ENCODE measurements at places on chromosomes 12 and 14. TPM values are rescaled to one million over a fixed set of nuclear protein-coding genes. Genes with fewer than 3 reads are reported as not detected.
A peak's percentile ranks its signal among the peaks of the same experiment; 100 is the strongest.

Gene LRR1
- 9.9 TPM for total RNA-seq

GRCh38 chr12:43696154-43696553 lies 62.4 kb downstream of the PUS7L start:
- DNase-seq: no peak

DNA sequence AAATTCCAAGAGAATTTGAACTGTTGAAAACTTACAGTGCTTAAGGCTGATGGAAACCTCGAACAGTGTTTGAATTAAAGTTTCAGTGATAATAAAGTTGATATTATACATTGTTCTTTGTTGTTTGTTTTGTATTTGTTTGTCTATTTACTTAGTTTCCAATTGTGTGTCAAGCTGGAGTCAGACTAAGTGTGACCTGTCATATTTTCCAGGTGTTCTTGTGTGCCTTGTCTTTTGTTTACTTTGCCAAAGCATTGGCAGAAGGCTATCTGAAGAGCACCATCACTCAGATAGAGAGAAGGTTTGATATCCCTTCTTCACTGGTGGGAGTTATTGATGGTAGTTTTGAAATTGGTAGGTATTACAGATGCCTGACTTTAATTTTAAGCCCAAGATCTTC lies 6.0 kb downstream of the SLCO1C1 start:
- DNase-seq: no peak

GRCh38 chr12:41743835-41744234 lies 400.8 kb downstream of the GXYLT1 start:
- peak; percentile 37 for DNase-seq

- no peak for DNase-seq
Observed at GRCh38 chr14:22105624-22106006, 432.0 kb upstream of the OR4E1 start.

GRCh38 chr12:9449181-9449580 lies 158.5 kb downstream of the KLRB1 start:
- no peak for DNase-seq

DNA sequence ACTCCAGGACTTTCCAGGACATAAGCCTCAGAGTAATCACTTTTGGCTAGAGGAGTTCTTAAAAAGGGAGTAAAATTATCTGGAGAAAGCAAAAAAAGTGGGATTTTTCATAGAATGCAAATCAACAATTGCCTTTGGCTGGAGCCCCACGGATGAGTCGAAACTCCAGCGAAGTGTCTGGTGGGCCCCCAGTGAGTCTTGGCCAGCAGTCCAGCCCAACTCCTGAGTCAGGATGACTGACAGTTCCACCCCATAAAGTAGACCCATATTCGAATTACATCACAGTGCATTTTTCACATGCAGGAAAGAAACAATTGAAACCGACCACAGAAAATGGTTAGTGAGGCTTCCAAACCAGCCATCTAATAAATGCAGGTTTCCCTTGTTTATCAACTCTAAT lies 265.7 kb downstream of the BCL11B start:
- no peak for DNase-seq

Gene UBC
- 1,171 TPM for total RNA-seq

Gene TTC9
- 8.4 TPM for total RNA-seq

DNA sequence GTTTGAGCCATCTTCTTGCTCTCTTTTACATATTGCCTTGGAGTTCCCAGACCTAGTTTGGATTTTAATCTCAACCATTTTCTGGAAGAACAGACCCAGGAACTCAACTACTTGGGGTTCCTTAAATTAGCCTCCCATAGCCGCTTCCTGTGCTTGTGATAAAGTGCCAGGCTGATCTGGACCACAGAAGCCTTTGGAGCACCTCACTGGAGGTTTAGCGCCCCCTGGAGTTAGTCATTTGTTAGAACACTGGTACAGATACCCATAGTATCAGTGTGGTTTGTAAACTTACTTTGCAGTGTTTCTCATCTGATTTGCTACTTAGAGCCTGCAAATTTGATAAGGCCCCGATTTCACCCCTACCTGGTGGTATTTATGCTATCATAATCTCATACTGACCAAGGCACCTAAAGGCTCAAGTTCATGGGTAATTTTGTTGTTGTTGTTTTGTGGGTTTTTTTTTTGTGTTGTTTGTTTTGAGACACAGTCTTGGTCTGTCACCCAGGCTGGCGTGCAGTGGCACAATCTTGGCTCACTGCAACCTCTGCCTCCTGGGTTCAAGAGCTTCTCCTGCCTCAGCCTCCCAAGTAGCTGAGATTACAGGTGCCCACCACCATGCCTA lies 3.7 kb downstream of the UNC119B start:
- DNase-seq: peak; percentile 47

- DNase-seq: no peak
Observed at GRCh38 chr14:85191986-85192385, 338.0 kb upstream of the FLRT2 start.

Gene AVPR1A
- 0.05 TPM for total RNA-seq

DNA sequence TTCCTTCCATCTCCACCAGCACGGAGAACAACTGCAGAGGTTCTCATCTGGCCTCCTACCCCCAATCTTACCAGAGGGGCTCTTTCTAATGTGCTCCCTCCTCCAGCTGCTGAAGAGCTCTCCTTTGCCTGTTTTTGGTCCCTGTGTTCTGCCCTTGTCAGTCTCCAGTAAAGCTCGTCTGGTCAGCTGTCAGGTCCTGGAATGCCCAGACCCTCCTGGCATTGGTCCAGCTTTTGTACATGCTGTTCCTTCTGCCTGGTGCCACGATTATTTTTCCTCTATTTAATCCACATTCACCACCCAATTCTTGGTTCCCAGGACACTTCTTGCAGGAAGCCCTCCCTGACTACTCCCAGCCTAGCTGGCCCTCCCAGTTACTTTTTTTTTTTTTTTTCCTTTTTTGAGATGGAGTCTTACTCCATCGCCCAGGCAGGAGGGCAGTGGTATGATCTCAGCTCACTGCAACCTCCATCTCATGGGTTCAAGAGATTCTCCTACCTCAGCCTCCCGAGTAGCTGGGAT lies 6.5 kb downstream of the SLC8B1 start:
- no peak for DNase-seq

DNA sequence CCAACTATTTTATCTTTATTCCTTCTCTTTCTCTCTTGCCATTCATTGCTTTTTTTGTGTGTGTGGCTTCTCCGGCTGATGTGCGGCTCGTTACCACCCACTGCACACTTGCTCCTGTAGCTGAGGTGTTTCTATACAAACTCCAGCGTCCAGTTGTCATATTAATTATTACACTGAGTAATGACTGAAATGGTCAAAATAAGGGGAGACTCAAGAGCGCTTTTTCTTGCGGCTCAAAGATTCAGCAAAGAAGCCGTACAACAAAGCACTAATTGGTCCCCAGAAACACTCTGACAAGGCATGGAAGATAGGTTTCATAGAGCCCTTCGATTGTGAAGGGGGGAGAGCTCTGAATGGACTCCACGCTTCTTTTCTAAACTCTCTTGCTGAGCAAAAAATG lies 5.6 kb upstream of the ASCL1 start:
- no peak for DNase-seq

DNA sequence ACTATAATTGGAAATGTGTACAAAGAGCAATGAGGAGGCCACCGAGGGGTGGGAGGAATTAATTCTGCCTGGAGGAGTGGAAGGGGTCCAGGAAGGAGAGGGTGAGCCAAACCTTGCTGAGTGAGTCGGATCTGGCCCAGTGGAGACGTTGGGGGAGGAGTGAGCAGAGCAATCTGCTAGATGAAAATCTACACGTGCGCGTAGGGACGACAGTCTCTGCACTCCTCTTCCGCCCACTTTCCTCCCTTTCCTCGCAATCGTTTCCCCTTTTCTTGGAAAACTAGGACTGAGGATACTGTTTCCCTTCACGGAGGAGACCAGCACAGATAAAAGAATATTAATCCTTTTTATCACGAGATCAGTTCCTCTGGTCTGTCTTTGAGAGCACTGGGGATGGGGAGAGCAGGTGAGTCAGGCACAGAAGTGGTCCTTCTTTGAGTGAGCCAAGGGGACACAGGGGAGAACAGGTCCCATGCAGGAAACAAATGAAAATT lies 2.9 kb upstream of the NAB2 start:
- peak; percentile 44 for DNase-seq

DNA sequence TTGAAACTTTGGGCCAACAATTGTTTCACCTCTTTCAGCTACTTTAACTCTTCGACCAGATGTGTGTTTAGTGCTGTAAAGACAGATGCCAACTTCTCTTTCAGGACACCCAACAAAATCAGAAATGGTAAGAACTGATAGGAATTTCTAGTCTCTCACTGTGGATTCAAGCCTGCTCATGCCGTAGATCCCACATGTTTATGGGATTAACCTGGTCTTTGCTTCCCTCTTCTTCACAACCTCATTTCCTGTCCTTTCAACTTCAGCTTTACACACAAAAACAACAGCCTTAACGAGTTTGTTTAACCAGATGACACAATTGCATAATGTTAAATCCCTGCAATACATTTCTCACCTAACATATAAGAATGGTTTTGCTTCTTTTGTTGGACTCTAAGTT lies 1031.9 kb upstream of the LRFN5 start:
- no peak for DNase-seq

DNA sequence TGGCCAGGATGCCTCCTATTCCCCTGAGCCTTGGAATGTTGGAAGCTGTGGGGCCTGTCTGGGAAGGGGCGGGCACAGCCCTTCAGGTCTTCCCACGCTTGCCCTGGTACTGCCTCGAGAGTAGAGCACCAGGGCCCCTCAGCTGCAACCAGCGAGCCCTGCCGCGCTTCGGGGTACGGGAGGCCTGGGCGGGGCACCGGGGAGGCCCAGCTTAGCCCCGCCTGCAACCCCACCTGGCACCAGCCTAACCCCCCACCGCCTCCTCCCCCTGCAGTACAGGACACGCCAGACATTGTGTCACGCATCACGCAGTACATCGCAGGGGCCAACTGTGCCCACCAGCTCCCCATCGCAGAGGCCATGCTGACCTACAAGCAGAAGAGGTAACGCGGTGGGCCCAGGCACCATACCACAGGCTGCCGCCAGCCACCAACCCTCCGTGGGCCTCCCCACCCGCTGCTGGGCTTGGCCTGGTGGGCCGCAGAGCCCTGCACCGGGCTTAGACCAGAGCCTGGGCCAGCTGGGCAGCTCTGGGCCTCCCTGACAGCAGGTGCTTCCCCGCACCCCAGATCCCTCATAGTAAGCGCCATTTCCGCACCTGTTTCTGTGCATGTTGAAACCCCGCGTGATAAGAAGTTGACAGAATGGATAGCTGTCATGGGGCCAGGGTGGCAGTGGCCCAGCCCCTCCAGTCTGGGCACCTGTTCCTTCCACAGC lies 13.6 kb upstream of the TEX22 start:
- no peak for DNase-seq

- no peak for DNase-seq
Observed at GRCh38 chr12:52396656-52397055, 9.5 kb downstream of the KRT82 start.

DNA sequence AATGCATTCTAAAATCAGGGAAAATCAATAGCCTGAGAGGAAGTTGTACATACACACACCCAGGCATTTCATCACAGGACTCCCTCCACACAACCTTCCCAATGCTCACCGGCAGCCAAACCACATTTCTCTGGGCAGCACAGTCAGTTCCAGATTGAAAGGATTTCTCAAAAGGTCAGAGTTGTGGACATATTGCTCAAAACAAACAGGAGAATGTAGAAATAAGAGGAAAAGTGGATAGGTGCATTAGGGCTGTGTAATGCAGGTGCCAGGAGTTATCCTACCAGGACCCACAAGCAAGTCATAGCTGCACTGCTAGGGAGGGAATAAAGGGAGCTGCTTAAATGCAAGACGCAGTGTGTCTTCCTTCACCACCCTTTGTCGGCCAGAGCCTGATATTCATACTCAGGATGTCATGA lies 62.9 kb downstream of the GCH1 start:
- peak; percentile 33 for DNase-seq

Gene NTN4
- total RNA-seq: 22.6 TPM

Gene POTEM
- total RNA-seq: not detected

DNA sequence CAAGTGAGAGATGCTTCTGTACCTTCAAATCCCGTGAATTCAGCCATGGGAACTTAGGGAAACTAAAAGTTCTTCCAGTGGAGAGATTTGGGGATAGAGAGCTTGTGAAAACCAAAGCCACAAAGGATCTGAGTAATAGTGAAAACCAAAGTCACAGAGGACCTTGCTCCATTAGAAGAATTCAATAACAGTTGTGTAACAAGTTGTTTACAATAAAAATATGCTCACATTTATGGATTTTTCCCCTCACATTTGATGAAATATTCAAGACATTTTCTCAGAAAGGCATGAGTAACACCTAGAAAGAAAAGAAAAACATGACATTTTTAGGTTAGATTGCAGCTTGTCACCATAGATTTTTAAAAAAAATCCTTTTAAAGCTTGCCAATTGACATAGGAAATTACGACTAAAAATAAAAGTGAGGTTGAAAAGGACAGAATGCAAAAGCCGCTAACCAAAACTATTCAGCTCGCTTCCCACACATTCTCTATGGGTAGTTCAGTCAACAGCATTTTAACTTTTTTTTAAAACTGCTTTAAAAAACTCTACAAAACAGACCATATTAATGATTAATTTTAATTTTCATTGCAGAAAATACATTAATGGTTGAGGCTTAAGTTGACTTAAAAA lies 113.2 kb downstream of the CAND1 start:
- peak; percentile 63 for DNase-seq

GRCh38 chr14:35331605-35332516 lies 39.7 kb downstream of the PSMA6 start:
- DNase-seq: peak; percentile 60

Gene TMEM229B
- total RNA-seq: 1.3 TPM
